Stimulated activated CD4-positive, alpha-beta T cell treated with anti-CD3 and anti-CD28 coated beads, Interleukin-15, amount 100 ng/mL, for 1 hour (primary cell): ENCODE measurements at places on chromosomes 5 and 9.

- DNase-seq: no peak
These were observed 400.7 kb upstream of the RORB start for GRCh38 chr9:74096420-74096819.

DNA sequence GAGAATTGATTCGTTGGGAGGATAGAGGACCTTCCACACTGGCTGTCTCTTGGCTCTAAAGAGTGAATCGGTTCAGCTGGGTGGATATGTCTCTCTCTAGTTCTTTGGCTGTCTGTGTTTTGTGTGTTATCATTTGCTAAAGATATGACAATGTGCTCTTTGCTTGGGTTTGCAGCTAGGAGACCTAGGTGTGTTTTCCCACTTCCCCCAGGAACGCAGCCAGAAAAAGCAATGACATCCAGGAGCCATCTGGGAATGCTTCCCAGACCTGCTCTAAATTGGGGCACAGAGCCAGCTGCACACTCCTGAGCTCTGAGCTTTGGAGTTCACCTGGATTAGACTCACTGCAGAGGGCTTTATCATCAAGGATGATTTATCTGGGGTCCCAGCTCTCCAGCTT, 12.8 kb upstream of the PDZD2 start:
- DNase-seq: no peak

DNA sequence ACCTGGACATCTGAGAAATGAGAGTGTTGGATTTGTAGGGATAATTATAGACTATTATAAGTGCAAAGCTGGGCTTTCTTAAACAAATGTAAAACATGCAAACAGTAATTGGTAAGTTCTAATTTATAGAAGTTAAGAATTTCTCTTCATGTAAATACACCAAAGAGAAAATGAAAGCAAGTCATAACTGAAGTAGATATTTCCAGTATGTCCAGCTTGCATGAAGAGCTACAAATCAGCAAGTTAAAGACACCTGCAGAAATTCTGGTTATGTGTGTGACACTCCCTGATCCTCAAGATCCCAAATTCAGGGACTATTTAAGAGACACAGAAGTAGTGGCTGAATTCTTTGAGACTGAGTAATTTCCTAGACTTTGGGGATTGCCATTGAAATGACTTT, 308.9 kb downstream of the TLE4 start:
- no peak for DNase-seq

DNA sequence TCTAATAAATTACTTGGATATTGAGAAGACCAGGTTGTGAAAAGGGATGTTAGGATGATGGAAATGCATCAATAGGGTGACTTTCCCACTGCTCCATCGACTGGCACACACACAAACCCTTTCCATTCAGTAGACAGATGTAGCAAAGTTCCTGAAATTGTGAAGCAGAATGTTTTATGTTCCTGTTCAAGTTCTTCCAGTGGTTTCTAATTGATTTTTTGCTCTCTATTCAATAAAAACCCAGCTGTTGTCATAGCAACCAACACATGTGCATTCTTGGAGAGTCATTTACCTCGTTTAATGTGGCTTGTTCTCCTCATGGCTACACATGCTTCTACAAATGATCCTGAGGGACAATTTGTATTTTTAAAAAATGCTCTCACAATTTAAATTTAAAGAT, 244.6 kb downstream of the RAB3C start:
- DNase-seq: no peak

DNA sequence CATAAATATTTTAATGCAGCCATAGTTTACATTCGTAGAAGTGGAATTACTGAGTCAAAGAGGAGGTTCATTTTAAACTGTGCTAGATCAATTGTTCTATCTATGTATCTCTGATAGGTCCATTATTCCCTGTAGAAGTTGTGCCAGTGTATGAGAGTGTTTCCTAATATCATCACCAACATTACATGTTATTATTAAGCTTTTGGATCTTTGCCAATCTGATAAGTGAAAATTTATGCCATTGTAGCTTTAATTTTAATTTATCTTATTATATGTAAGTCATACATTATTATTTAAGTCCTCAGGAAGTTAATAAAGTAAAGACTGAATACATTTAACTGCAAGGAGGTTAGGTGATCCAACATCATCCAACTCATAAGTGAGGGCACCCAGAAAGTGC, 10.9 kb upstream of the GAS1 start:
- DNase-seq: no peak

DNA sequence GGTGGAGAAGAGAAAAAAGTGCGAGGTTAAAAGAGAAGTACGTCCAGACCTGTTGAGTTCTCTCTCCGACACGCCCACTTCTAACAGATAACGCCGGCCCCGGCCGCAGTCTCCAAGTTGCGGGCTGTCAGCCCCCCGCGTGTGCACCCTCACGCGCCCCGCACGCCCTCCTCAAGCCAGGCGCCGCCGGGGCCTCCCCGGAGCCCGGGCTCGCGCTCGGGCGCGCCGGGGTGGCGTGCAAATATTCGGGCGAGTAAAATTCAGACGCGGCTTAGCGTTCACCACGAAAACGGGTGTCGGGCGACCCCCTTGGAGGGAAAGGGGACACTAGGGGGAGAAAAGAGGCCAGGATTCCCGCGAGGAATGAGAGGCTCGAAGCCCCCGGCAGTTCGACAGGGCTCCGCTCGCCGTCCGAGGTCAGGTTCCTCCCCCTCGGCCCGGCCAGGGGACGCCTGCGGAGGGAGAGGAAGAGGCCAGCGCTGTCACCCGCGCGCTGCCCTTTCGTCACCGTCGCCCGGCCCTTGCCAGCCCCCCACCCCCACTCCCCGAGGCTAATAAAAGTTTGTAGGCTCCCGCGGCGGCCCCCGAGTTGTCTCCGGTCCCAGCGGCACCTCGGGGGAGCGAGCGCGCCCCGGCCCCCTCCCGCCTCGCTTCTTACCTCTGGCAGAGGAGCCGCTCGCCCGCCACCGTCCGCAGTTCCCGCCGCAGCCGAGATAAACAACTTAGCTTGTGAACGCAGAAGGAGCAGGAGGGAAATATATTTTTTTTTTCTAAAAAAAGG, 743 bp downstream of the NR3C1 start:
- DNase-seq: peak; percentile 10

- no peak for DNase-seq
These were observed 138.7 kb downstream of the ZNF354C start for GRCh38 chr5:179198825-179199224.

DNA sequence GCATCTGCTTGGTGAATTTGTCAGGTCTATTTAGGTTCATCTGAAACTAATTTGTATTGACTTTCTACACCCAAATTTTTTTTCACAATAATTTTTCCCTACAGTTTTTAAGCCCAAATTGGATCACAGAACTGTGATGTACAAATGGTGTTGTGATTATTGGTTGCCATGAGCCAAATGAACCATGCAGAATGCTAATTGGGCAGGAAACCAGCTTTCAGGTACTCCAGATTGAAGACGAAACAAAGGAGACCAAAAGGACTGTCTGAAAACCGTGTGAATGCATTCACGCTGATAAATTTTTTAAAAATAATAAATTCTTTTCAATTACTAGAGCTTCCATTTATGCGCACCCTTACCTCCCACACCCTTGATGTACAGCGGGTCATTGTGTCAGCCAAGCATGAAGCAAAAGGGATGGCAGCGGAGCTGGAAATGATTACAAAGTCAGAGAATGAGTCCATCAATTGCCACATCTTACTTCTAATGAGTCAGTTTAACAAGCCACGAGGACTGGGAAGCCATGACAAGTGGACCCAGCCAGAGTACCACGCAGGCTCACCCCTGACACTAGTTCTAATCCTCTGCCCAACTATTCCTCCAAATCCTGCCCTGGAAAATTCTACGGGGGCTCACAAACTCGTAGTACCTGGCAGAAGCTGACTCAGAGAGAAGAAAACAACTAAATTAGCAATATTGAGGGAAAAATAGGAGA, 66.5 kb downstream of the SEMA6A start:
- DNase-seq: no peak

DNA sequence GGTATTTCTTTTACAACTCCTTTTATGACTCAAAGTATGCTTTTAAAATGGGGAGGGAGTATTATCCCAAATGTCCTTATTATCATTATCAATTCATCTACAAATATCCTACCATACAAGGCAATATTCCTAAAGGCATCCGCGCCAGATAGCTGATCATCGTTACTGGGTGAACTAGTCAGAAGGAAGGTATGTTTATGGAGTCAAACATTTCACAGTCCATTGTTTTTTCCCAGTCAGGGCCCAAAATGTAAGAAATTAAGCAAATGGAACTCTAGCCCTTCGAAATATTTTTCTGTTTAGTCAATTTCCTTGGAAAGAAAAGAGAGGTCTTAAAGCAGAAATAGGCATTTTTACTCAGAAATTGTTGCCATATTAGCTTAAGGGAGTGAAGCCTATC, 188.5 kb upstream of the CCNG1 start:
- DNase-seq: no peak

DNA sequence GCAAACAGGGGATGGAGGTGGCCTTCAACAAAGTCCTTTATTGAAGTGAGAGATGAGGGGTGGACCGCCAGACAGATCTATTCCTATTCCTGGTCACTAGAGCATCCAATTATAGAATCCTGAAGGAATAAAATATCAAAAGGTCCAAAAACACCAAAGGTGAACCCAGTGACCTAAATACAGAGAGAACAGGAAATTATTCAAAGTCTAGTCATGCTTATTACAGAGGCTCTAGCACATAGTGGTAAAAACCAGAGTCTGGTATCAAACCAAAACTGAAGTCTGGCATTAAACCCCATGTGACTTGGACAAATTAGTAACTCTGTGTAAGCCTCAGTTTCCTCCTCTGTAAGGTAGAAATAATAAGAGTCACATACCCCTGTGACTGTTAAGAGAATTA, 100.5 kb upstream of the SNX2 start:
- no peak for DNase-seq

- no peak for DNase-seq
These were observed 13.6 kb downstream of the ARHGAP26 start for GRCh38 chr5:142783601-142784341.

DNA sequence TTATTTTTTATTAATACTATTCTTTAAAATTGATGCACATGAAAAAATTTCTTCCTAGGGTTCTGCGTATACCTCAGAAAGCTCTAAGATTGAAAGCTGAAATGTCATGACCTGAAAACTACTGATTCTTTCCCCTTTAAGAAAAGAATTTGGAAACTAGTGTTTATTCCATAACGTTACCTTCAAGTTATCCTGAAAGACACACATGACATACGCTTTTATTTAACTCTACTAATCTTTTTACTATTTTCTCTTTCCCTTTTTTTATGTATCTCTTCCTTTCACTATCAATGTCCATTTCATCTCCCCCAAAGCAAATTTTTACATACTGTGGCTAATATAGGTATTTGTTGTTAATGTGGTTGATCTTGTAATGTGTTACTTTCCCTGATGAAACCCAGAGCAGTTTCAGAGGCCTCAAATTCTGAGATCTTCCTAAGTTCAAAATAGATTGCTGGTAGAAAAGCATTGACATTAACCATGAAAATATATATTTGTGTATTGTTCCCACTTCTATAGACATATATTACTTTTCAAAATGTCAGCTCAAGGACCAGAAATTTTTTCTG, 7.4 kb downstream of the NIPBL start:
- no peak for DNase-seq

- no peak for DNase-seq
These were observed 14.7 kb downstream of the NUP214 start for GRCh38 chr9:131140112-131140511.

DNA sequence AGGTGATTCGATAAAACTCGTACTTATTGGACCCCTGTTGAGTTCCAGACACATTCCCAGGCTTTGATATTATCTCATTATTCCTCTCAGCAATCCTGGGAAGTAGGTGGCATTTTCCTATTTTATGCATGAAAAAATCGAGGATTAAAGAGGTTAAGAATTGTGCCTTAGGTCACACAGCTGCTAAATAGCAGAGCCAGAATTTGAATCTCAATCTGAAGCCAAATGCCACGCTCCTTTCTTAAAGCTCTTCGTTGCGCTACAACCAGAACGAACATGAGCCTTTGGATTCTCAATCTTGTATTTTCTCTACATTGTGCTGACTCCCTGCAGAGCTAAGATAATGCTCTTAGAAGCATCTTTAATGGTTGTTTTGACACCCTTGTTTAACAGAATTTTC, 527.8 kb upstream of the TLE4 start:
- no peak for DNase-seq

DNA sequence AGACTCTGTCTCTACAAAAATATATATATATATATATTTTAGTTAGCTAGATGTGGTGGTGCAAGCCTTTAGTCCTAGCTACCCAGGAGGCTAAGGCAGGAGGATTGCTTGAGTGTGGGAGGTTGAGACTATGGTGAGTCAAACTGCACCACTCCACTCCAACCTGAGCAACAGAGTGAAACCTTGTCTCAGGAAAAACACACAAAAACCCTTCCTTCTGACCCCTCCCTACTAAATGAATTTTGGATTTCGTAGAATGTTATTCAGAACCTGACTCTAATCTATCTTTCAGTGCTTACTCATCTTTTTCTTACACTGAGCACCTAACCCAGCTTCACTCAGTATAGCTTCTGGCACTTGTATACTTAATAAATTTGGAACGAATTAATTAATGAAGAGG, 35.2 kb upstream of the IL7R start:
- DNase-seq: no peak

DNA sequence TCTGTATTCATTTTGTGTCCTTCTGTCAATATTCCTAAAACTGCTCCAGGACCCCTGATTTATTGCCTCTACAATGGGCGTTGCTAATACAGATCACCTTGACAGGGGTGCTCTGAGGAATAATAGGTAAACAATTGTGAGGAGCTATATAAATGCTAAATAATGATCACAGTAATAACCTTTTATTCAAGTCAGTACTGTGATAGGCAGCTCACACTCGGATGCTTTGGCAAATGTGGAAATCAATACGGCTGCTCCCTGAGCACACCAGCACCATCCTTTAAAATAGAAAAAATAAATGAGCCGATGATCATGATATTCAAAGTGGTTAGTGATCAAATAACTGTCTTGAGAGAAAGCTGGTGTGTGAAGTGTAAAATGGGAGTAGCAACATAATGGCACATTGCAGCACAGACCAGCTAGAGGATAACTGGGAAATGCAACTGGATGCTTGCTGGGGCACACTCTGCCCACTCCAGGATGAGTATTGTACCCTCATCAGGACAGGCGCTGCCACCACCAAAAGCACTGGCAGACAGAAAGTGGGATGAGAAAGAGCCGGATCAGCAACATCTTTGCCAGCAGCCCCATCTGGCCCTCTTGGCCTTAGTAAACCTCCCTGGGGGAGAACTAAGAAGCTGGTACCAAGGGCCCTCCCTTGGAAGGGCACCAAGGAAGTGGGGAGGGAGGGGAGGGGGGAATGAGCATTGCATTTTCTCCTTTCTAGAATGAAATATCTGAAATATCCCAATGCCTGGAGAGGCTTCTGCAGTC, 69.4 kb upstream of the SPATA31D4 start:
- DNase-seq: no peak

GRCh38 chr5:113245427-113246225, 189.2 kb downstream of the TSSK1B start:
- DNase-seq: no peak

DNA sequence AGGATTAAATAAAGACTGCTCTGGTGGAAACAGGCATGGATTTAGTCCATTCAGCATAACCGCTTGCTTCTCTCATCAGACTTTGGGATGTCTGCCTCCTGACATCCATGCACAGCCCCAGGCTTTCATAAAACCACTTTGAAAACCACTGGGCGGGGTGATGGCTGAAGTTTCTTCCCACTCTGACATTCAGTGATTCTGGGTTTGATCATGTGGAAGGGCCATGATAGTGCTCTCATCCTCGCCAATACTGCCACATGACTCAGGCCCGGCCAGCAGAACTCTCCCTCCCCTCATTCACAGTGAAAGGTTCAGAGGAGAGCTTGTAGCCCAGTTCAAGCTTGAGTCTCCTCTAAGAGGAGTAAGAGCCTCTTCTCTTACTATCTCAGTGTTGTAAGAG, 29.6 kb upstream of the GLRA1 start:
- no peak for DNase-seq
